ENCODE measurements at places on chromosomes 3 and 15.

DNA sequence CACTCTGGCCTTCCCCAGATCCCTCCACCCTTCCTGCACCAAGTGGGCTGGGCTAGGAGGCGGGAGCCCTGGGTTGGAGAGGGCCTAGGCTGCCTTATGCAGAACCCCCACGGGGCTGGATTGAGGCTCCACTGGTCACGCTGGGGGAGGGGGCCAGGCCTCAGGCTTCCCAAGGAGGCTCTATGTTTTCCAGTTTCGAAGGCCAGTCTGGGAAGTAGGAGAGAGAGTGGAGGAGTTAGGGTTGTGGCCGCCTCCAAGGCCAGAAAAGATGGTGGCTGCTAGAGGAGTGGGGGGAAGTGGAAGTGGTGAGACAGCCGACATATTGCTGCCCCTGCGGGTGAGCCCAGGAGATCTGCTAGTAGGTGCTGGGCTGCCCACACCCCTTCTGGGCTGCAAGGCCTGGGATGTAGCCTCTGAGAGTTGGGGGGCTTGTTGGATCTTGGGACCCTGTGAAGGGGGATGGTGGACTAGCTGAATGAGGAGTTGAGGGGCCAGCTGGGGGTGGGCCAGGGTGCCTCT is 1.2 kb downstream of the GNAI2 start:
- DNase-seq, result peak; percentile 41

DNA sequence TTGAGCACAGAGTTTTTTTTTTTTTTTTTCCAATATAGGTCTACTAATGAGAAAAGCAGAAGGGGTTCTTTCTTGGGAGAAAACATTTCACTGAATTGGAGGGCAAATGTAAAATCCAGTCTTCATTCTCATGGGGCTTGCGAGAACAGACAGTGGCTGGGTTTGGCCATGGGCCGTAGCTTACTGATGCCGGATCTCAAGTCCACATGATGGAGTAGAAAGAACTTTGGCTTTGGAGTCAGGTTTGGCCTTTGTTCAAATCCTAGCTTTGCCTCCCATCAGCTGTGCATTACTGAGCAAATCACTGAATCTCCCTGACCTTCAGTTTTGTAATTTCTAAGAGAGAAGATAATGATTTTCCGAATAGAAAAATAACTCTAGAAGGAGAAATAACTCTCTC is 59.7 kb downstream of the LMCD1 start:
- DNase-seq, result no peak

DNA sequence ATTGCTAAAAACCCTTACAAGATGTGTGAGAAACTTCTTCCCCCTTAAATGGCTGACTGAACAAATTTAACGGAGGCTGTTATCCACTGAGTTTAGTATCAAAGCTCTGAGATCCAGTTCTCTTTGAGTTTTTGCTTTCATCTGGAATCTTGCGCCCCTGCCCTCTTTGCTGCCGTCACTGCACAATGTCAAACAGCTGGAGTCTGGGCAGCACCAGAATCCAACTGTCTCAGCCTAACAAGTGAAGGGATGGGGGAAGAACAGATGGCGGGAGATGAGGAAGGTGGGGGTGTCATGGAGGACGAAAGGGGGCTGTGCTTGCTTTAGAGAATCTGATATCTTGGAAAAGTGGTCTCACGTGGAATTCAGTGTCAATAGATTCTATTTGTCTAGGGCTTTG is 7.0 kb upstream of the BOC start:
- no peak for DNase-seq

DNA sequence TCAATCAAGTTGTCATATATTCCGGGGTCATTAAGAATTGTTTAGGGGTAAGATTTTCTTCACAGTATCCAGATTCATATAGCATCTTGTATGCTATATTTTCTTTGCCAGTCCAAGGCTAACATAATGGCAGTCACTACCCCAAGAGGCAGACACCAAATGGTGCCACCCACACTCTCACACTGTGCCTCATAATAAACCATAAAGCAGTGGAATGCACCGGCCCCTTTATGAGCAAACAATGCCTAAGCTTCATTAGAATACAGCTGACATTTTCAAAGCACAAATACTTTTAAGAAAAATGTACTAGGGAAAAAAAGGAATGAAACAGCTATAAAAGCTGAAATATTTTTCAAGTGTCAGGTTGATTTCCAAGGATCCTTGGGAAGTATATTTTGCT is 121.6 kb downstream of the TFDP2 start:
- peak; percentile 60 for DNase-seq

DNA sequence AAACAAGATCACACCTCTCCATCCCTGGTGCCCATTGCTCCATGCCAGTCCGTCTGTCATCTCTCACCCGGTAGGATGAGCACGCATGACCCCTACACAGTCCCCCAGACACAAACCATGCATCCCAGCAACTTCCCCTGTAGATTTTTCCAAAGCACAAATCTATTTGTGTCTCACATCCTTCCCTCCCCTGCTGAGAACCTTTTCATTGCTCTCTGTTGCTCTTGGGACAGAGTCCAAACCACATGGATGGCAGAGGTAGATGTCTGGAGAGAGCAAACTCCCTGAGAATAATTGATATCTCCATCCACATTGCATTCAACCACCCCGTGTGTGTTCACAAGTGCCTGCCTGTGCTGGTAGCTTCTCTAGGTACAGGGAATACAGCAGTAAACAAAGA is 29.9 kb upstream of the LRTM1 start:
- no peak for DNase-seq

All from mammary epithelial cell (primary cell).